Tibial nerve (tissue), 4 donors: ENCODE measurements at places on chromosomes 3 and 15. TPM values are rescaled to one million over a fixed set of nuclear protein-coding genes. Genes with fewer than 3 reads are reported as not detected.

DNA sequence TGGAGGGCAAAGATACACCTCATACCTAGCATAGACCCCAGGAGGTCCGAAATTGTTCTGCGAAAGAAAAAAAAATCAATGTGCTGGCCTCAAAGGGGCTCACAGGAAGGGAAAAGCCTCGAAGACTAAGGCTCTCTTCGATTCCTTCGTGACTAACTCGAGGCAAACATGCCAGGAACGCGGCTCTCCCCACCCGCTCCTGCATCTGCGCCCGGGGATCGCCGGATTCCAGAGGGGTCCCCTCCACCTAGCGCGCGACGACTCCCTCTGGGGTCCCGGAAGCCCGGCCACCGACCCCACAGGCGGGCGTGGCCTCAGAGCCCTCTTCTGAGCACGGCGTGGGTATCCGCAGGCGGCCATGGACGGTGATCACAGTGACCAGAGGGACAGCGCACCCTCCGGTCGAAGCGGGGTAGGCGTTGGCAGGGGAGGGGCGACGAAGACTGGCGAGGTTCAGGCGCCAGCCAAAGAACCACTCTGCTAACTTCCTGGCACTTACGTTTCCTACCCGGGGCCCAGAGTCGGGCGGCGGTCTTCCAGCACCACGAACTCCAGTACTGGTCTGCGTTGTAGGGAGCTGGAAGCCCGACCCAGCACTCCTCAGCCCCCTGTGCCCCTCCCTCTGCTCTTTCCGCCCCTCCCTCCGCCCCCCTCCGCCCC, 515 bp upstream of the EIF3J start:
- no peaks in the 10 kb centered on the region for H3K36me3 ChIP-seq
- H3K27ac ChIP-seq = peak overlapping the region; percentile 98
- peak; percentile 79 for DNase-seq
- no peaks in the 10 kb centered on the region for H3K27me3 ChIP-seq
- H3K4me1 ChIP-seq = peaks cover 43% of the 10 kb centered on the region

DNA sequence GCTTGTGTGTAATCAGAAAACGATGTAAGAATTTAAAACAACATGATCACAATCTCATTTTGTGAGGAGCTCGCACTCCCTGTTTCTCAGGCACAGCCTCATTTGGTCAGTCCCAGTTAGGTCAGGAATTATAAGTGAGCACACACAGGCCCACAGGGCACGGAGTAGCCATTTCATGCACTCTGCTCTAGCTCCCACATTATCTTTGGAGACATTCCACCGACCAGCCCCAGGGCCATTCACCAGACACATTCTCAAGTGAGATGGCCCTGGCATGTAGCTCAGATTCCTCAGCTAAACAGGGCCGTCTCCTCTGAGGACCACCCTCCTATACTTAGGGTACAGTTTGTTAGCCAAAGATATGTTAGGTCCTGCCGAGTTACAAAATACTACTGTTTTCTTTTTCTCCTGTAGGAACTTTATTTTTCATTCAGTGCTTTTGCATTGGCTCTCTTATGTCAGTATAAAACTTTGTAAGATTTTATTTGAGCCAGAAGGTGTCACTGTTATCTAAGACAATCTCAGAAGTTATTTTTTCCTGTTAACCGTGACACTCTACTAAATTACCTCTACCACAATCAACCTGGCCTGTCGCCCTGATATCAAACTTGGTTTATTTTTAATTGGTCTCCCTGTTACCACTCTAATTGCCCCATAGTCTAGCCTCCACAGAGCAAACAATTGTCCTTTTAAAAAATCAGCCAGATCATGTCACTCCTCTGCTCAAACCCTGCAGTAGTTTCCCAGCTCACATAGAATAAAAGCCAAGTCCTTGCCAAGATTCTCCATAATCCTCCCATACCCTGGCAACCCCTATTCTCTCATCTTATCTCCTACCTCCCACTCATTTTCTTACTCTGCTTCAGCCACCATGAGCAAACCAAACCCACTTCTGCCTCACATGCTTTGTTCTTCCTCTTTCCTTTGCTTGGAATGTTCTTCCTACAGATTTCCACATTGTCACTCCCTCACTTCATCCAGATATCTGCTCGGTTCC, 105.7 kb downstream of the PPP2R3A start:
- peaks cover 19% of the 10 kb centered on the region for H3K4me1 ChIP-seq
- H3K36me3 ChIP-seq = no peaks in the 10 kb centered on the region
- DNase-seq = no peak
- H3K27ac ChIP-seq = peak overlapping the region; percentile 55

DNA sequence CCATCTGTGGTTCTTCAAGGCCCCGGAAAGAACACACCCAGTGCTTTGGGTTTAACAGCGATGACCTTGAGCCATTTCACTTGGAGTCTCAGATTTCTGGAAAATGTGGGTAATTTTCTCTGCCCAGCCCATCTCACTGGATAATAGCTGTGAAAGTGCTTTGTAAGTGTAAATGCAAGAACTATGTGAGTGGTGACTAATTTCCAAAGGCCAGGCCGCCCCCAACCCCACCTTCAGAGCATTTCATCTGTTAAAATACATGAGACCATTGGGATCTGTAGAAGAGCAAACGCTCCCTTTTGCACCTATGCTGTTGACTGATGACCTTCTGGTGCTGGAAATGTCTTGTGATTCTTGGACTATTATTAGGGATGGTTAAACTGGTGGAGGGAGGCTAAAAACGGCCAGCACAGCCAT, 196.8 kb upstream of the LPP start:
- no peaks in the 10 kb centered on the region for H3K36me3 ChIP-seq
- H3K4me1 ChIP-seq = no peaks in the 10 kb centered on the region
- H3K27me3 ChIP-seq = no peaks in the 10 kb centered on the region
- H3K4me3 ChIP-seq = no peak overlapping the region
- no peak overlapping the region for H3K27ac ChIP-seq

The CHRD gene
- total RNA-seq = 38.8 TPM

The GPR149 gene
- total RNA-seq = not detected

The NPAP1 gene
- not detected for total RNA-seq

The CCDC54 gene
- not detected for total RNA-seq

The CGNL1 gene
- total RNA-seq = 36.7 TPM
